ENCODE measurements at places on chromosomes 5 and 9.
A peak's percentile ranks its signal among the peaks of the same experiment; 100 is the strongest.

- no peak for DNase-seq
- H3K27ac ChIP-seq, result no peak overlapping the region
- no peak overlapping the region for H3K4me3 ChIP-seq
- peaks cover 7% of the 10 kb centered on the region for H3K4me1 ChIP-seq
- H3K27me3 ChIP-seq, result no peaks in the 10 kb centered on the region
Measured at GRCh38 chr9:15238646-15239045, 68.4 kb downstream of the TTC39B start.

DNA sequence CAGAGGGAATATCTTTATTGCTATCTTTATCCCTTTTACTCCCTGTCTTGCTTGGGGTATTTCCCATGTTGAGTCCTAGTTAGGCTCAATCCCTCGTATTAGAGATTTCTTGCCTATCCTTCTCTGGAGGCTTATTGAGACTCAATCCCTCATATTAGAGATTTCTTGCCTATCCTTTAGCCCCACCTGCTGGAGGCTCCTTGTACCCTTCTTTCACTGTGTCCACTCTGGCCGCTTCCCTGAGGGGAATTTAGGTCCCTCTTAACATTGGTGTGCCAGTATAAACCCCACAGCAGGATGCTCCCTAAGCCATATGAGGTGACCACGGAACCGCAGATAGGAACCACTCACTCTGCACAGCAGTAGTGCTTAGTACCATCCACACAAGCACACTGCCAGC is 110.7 kb upstream of the MAMDC2 start:
- no peak for DNase-seq
- no peaks in the 10 kb centered on the region for H3K4me1 ChIP-seq
- H3K36me3 ChIP-seq, result no peaks in the 10 kb centered on the region
- H3K27me3 ChIP-seq, result peaks cover under 1% of the 10 kb centered on the region
- H3K4me3 ChIP-seq, result no peak overlapping the region

- DNase-seq, result no peak
- no peak overlapping the region for H3K27ac ChIP-seq
- H3K27me3 ChIP-seq, result peaks cover 21% of the 10 kb centered on the region
- H3K4me3 ChIP-seq, result no peak overlapping the region
- H3K36me3 ChIP-seq, result no peaks in the 10 kb centered on the region
Measured at GRCh38 chr5:57986761-57987341, 473.0 kb downstream of the PLK2 start.

DNA sequence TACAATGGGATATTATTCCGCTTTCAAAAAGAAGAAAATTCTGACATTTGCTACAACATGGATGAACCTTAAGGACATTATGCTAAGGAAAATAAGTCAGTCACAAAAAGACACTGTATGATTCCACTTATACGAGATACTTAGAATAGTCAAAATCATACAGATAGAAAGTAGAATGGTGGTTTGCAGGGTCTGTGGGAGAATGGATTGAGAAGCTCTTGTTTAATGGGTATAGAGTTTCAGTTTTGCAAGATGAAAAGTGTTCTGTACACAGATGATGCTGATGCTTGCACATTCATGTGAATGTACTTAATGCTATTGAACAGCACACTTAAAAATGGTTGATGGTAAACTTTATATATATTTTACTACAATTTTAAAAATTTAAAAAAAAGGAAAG is 2050.7 kb upstream of the WWC1 start:
- no peaks in the 10 kb centered on the region for H3K4me1 ChIP-seq
- H3K27me3 ChIP-seq, result no peaks in the 10 kb centered on the region
- no peak overlapping the region for H3K27ac ChIP-seq
- no peaks in the 10 kb centered on the region for H3K36me3 ChIP-seq
- H3K4me3 ChIP-seq, result no peak overlapping the region

- peak; percentile 20 for DNase-seq
- peak overlapping the region; percentile 76 for H3K4me3 ChIP-seq
- peaks cover 17% of the 10 kb centered on the region for H3K4me1 ChIP-seq
- peaks cover 61% of the 10 kb centered on the region for H3K27me3 ChIP-seq
- no peaks in the 10 kb centered on the region for H3K36me3 ChIP-seq
Measured at GRCh38 chr9:91036826-91037510, 235.3 kb downstream of the SYK start.

DNA sequence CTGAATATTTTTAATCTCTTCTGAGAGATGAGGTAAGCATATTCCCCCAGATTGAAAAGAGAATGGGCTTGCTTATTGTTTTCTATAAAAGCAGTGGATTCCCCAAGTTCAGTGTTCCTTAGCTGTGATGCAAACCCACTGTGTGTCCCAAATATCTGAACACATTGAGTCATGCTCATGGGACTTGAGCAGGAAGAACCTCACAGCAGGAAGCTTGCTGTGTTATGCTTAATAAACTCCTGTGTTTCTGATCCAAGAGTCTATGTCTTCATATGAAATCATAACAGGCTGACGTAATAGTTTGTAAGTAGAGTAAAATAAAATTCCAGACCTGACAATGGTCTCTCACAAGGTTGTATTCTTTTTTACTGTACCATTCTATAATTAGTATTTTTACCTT is 24.8 kb upstream of the LOX start:
- H3K27ac ChIP-seq, result no peak overlapping the region
- H3K4me3 ChIP-seq, result no peak overlapping the region
- H3K4me1 ChIP-seq, result no peaks in the 10 kb centered on the region
- H3K36me3 ChIP-seq, result no peaks in the 10 kb centered on the region

Data from T-helper 17 cell (primary cell).